H1 (cell line): ENCODE measurements at places on chromosomes 5 and 9. TPM values are rescaled to one million over a fixed set of nuclear protein-coding genes. Genes with fewer than 3 reads are reported as not detected.

DNA sequence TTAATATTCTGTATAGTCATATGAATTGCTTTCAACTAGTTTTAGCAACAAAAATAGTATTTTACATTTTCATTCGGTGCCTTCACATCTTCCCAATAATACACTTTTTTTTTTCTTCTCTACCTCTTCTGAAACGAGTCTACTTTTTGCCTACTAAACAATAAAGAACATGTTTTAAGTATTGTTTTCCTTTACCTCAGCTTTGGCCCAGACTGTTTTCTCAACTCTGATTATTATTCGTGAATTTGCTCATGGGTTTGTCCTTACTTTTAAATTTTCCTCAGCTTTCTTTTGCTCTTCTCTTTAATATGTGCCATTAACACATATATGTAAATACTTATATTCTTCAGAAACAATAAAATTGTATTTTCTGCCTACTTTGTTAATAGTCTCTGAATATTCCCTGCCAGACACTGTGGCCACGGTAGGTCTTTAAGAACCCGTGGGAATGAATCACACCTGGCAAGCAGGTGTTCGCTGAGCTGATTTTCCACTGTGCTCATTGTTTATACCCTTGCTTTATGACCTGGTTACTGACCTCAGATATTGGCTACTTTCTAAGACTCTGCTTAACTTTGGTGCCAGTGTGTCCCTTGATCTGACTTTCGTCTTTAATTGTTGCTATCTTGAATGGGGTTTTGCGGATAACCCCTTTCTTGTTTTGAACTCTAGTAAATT is 49.1 kb downstream of the FAM170A start:
- no peak overlapping the region for H3K27ac ChIP-seq
- H3K4me1 ChIP-seq: no peaks in the 10 kb centered on the region
- H3K27me3 ChIP-seq: no peaks in the 10 kb centered on the region
- no peak overlapping the region for H3K4me3 ChIP-seq
- H3K36me3 ChIP-seq: no peaks in the 10 kb centered on the region

DNA sequence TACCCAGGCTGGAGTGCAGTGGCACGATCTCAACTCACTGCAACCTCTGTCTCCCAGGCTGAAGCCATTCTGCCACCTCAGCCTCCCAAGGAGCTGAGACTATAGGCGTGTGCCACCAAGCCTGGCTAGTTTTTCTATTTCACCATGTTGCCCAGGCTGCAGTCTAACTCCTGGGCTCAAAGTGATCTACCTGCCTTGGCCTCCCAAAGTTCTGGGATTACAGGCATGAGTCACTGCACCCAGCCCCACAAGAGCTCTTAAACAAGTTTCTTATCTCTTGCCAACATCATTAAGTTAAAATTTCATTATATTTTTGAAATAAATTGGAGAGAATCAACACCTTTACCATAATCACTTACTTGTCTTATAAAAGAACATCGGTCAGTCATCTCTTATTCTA is 280.3 kb downstream of the ARHGEF28 start:
- H3K27ac ChIP-seq: no peak overlapping the region
- H3K4me3 ChIP-seq: no peak overlapping the region
- no peak for DNase-seq
- H3K27me3 ChIP-seq: no peaks in the 10 kb centered on the region
- no peaks in the 10 kb centered on the region for H3K4me1 ChIP-seq
- no peaks in the 10 kb centered on the region for H3K36me3 ChIP-seq

DNA sequence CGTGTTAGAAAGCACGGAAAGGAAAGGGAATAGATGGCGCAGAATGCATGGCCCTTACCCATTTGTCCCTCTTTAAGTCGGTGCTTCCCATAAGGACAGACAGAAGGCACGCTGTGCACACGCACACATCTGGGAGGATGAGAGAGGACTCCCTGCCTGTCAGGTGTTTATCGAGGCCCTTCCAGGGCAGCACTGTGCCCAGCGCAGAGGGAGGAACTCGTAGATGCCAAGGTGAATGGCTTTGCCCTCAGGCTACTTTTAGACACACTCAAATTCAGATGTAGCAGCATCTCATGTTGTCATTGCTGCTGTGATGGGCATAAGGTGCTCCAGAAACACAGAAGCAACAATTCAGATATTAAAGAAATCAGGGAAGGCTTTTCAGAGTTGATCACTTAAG is 70.2 kb upstream of the CTSL start:
- peaks cover 65% of the 10 kb centered on the region for H3K36me3 ChIP-seq
- peaks cover 2% of the 10 kb centered on the region; the same call in 1 of the 2 replicates for H3K4me1 ChIP-seq
- DNase-seq: no peak
- H3K4me3 ChIP-seq: no peak overlapping the region
- H3K27ac ChIP-seq: no peak overlapping the region

DNA sequence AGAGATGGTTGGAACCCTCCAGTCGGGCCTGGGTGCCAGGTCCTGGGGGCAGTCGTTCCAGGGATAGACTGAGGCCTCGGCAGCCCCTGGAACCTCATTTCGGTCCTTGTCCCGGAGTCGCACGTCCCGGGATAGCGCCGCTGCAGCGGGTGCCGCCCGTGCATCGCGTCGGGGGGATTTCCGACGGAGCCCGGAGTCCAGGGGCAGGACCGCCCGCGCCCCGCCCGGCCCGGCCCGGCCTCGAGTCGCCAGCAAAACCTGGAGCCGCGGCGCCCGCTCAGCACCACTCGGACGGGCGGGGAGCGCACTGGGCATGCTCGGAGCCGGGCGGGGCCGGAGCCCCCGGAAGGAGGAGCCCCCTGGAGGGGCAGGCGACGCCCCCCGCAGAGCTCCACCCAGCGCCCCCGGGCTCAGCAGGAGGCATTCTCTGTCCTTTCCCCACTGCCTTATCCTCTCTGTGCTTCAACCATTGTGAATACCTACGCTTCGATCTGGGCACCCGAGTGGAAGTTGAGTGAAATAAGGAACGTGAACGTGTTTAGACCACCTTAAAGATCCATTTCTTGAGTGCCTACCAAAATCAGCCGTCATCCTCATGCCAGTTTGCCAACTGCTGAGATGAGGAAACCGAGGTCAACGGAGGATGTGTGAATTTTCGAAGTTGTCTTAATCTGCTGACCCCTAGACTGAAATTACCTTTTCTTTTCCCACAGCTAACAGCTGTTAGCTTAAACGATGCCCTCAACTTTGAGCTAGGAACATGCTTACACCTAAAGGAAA is 1.7 kb upstream of the PTPN3 start:
- peaks cover 40% of the 10 kb centered on the region for H3K27me3 ChIP-seq
- H3K4me1 ChIP-seq: peaks cover 3% of the 10 kb centered on the region
- no peaks in the 10 kb centered on the region for H3K36me3 ChIP-seq
- H3K4me3 ChIP-seq: peak overlapping the region; percentile 48

DNA sequence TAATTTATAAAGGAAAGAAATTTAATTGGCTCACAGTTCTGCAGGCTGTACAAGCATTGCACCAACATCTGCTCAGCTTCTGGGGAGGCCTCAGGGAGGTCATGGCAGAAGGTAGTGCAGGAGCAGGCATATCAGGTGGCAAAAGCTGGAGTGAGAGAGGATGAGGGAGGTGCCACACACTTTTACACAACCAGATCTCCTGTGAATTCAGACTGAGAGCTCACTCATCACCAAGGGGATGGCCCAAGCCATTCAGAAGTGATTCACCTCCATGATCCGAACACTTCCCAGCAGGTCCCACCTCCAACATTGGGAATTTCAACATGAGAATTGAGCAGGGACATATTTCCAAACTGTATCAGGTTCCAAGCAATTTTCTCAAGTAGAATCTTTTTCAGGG is 84.7 kb upstream of the BRINP1 start:
- no peak overlapping the region; the same call in 1 of the 2 replicates for H3K27ac ChIP-seq
- DNase-seq: no peak
- H3K4me1 ChIP-seq: no peaks in the 10 kb centered on the region
- no peaks in the 10 kb centered on the region for H3K27me3 ChIP-seq

DNA sequence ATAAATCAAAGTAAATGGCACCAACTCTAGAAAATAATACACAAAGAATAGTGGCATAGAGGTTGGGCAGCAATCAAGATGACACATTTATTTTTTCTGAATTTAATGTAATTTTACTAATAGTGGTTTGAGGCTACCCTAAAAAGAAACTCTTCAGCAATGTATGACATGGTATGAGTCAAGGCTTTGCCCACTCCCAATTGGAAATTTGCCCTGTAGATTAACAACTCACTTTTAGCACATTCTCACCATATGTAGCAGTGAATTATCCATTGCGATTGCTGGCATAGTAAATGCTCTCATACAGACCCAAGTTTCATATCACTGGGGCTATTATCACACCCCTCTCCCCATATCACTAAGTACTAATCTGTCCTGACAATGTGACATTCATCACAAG is 832.1 kb upstream of the ZNF608 start:
- no peaks in the 10 kb centered on the region for H3K36me3 ChIP-seq
- no peaks in the 10 kb centered on the region for H3K27me3 ChIP-seq
- H3K4me3 ChIP-seq: no peak overlapping the region

DNA sequence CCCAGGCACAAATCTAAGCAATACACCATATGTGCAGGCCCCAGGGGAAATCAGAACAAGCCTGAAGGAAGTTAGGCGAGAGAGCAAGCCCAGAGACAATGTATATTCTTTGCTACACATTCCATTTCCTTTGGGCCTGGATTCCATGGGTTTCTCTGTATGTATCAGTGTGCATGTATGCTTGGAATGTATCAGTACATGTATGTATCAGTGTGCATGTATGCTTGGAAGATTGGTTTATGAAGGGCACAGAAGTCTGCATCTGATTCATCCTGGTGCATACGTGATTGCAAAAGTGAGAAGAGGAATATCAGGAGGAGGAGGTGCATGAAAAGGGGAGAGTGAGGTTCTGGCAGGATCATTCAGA is 232.6 kb upstream of the ANKRD55 start:
- DNase-seq: no peak
- peaks cover 10% of the 10 kb centered on the region for H3K4me1 ChIP-seq
- no peaks in the 10 kb centered on the region for H3K36me3 ChIP-seq
- H3K4me3 ChIP-seq: no peak overlapping the region
- no peak overlapping the region for H3K27ac ChIP-seq

DNA sequence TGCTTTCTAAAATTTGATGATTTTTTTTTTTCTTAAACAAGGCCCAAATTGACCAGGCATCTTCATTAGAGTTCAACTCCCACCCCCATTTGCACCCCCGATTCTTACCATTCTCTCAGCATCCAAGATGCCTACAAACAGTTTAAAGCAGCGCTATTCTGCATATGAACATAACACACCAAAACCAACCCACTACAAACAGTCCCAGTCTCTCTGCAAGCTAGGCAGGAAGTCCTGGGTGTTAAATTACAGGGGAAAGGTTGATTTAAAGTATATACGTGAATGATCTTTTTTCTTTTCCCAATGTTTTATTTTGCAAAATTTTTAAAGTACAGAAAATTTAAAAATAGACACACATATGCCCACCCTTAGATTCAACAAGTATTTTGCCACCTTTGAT is 127.0 kb downstream of the ADAMTS12 start:
- H3K27me3 ChIP-seq: no peaks in the 10 kb centered on the region
- H3K4me3 ChIP-seq: no peak overlapping the region
- H3K36me3 ChIP-seq: no peaks in the 10 kb centered on the region
- H3K4me1 ChIP-seq: peaks cover 4% of the 10 kb centered on the region; the same call in 1 of the 2 replicates

DNA sequence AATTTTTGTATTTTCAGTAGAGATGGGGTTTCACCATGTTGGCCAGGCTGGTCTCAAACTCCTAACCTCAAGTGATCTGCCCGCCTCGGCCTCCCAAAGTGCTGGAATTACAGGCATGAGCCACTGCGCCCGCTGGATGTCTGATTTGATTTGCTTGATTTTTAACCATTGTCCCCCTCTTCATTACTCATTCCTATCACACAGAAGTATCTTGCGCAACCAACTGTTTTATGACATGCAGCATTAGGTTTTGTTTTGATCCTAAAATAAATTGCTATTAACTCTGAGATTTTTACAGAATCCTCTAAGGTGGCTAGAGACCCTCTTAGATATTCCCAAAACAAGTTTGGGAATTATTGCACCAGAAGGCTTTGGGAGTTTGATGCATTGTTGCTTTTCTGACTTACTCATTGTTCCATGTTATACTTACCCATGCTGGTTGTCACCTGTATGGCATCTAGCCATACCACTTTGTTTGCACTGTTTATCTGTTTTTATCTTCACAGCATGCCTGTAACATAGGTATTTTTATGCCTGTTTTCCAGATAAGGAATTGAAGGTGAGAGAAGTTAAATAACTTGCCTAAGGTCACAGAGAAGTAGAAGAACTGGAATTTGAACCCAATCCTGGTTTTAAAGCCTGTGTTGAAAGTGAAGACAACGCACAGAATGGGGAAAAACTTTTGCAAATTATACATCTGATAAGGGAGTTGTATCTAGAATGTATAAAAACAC is 35.9 kb upstream of the PWWP2A start:
- H3K27ac ChIP-seq: no peak overlapping the region
- DNase-seq: no peak
- H3K4me1 ChIP-seq: peaks cover 4% of the 10 kb centered on the region
- H3K27me3 ChIP-seq: no peaks in the 10 kb centered on the region
- no peak overlapping the region for H3K4me3 ChIP-seq
- H3K36me3 ChIP-seq: no peaks in the 10 kb centered on the region

- H3K4me3 ChIP-seq: no peak overlapping the region
- H3K27ac ChIP-seq: no peak overlapping the region
- H3K27me3 ChIP-seq: no peaks in the 10 kb centered on the region
- H3K36me3 ChIP-seq: no peaks in the 10 kb centered on the region
- no peaks in the 10 kb centered on the region for H3K4me1 ChIP-seq
- DNase-seq: no peak
Observed at GRCh38 chr9:4289411-4290326, 10.2 kb downstream of the GLIS3 start.

DNA sequence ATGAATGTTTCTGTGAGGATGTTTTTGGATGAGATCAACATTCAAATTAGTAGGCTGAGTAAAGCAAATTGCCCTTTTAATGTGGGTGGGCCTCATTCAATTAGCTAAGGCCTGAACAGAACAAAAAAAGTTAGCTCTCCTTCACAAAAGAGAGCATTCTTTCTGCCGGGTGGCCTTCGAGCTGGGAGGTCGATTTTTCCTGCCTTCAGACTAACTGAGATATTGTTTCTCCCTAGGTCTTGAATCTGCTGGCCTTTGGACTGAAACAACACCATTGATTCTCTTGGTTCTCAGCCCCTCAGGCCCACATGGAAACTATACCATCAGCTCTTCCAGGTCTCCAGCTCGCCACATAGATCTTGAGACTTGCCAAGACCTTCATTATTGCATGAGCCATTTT is 29.1 kb upstream of the FREM1 start:
- no peak overlapping the region for H3K4me3 ChIP-seq
- H3K36me3 ChIP-seq: no peaks in the 10 kb centered on the region
- no peaks in the 10 kb centered on the region; the same call in 1 of the 2 replicates for H3K4me1 ChIP-seq
- no peaks in the 10 kb centered on the region for H3K27me3 ChIP-seq
- peak; percentile 13 for DNase-seq

C5orf46 gene
- not detected in 2 replicates for total RNA-seq

C9orf152 gene
- not detected in 2 replicates for total RNA-seq

IL5 gene
- total RNA-seq: not detected in 2 replicates

FREM1 gene
- 2.6 TPM in 2 replicates for total RNA-seq

QRFP gene
- not detected in 2 replicates for total RNA-seq

CYLC2 gene
- total RNA-seq: not detected in 2 replicates

ROPN1L gene
- total RNA-seq: 0.38 and 0.73 TPM in 2 replicates
